ENCODE measurements at places on chromosomes 4 and X.

GRCh38 chrX:102154900-102155805 lies 624 bp downstream of the BEX5 start:
- DNase-seq = no peak

DNA sequence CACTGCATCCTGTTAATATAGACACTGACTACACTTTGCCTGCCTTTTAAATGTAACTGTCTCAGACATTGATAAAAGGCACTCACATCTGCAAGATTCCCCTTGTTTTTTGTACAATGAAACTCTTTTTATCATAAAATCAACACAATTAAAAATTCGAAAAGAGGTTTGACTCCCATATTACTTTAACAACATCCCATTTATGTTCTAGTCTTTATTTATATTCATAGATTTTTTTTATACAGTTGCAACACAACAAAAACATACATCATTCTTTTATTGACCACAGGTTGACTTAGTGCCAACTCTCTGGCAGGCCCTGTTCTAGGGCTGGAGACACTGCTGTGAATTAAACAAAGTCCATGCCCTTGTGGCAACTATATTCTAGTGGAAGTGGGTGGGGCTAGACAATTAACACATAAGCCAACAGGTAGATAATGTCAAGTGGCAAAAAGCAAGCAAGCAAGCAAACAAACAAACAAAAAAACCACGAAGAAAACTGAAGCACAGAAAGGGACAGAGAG lies 36.8 kb downstream of the ANK2 start:
- no peak for DNase-seq

DNA sequence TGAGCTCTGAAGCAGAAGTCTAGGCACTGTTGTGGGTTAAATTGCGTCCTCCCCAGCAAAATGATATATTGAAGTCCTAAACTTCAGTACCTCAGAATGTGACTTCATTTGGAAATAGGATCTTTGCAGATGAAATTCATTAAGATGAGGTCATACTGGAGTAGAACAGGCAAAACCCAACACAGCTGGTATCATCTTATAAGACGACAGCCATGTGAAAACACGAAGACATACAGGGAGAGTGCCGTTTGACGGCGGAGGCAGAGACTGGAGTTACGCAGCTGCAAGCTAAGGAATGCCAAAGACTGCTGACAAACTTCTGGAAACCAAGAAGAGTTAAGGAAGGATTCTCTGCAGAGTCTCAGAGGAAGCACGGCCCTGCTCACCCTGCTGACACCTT lies 241.5 kb downstream of the MAML3 start:
- no peak for DNase-seq

GRCh38 chr4:23629421-23629820 lies 260.4 kb downstream of the PPARGC1A start:
- DNase-seq = no peak

- DNase-seq = no peak
Observed at GRCh38 chrX:3184176-3184930, 143.1 kb downstream of the ARSF start.

DNA sequence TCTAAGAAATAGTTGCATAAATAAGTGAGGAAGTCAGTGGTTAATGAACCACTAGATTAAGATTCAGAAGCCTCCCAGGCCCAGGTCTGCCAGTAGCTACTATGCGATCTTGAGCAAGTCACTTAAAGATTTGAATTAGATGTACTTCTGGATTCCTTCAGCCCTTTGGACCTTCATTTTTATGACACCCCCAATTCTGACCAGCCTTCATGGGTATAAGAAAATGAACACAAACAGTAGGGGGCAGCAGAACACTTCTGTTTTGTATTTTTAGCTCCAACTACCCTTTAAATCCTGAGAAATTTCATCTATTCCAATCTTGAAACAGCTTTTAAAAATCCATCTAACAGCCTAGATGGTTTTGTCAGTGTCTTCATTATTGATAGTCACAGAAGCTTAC lies 19.0 kb downstream of the TMEM47 start:
- DNase-seq = no peak

GRCh38 chr4:78704981-78705683 lies 71.0 kb upstream of the BMP2K start:
- no peak for DNase-seq

- DNase-seq = no peak
Observed at GRCh38 chr4:6893449-6894085, 16.1 kb upstream of the TBC1D14 start.

- DNase-seq = no peak
Observed at GRCh38 chrX:38285649-38286048, 41.7 kb downstream of the RPGR start.

DNA sequence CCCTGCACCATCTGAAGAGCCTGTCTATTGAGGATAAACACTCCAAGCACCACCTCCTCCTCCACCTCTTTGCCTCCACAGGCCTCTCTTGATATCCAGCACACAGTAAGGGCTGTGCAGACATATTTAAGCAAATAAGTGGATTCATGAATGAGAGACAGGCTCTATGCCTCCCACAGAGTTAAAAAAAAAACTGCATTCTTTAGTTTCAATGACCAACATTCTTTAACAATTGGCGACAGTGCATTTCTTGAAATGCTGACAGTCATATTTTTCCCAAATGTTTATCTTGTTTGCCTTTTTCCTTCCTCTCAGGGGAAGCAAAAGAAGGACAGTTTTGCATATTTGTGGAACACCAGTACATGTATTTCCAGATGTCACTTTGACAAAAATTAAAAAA lies 38.6 kb downstream of the MXRA5 start:
- DNase-seq = no peak

GRCh38 chr4:31236639-31237173 lies 516.5 kb downstream of the PCDH7 start:
- no peak for DNase-seq

- DNase-seq = no peak
Observed at GRCh38 chrX:151206871-151207270, 30.5 kb downstream of the GPR50 start.

- DNase-seq = no peak
Observed at GRCh38 chrX:118286066-118286762, 59.7 kb upstream of the WDR44 start.

DNA sequence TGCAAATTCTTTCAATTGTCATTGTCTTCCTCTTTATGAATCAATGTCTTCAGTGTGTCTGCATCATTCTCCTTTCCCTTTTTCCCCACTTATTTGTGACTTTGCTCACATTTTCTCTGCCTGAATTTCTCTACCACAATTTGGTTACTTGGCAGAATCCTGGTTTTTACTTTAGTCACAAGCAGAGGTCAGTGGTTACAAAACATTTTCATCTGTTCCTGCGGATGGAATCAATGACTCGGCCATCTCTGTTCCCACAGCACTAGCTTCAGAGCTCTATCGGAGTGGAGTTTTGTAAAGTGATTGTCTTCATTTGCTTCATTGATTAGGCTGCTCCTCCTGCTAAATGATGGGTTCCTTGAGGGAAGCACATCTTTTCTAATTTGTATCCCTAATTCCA lies 501.3 kb upstream of the AADAT start:
- DNase-seq = no peak

- no peak for DNase-seq
Observed at GRCh38 chr4:85177679-85178078, 211.2 kb upstream of the WDFY3 start.

- DNase-seq = no peak
Observed at GRCh38 chr4:141028024-141028529, 105.2 kb downstream of the RNF150 start.
